ENCODE measurements at places on chromosomes 11 and 22.

GRCh38 chr22:37079668-37080171, 28.2 kb downstream of the KCTD17 start:
- no peak for DNase-seq

- DNase-seq: no peak
Observed at GRCh38 chr22:37182101-37182948, 5.7 kb downstream of the C1QTNF6 start.

- no peak for DNase-seq
Observed at GRCh38 chr11:68664906-68665305, 19.4 kb upstream of the GAL start.

DNA sequence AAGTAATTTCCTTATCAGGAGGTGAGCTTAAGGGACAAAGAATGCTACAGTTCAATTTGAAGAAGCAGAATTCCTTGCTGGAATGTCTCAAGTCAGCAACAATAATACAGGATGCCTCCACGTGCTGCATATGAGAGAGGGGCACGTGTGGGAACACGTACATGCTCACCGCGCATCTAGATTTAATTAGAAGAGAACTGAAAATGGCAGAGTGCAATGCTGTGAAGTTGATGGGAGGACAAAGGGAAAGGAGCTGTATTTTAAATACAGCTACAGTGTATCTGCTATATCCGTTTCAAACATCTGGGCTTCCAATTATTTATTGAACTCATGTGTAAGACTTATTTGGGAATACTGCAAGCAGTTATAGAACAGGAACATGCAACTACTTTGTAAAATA, 328.7 kb downstream of the SOX6 start:
- DNase-seq: no peak

DNA sequence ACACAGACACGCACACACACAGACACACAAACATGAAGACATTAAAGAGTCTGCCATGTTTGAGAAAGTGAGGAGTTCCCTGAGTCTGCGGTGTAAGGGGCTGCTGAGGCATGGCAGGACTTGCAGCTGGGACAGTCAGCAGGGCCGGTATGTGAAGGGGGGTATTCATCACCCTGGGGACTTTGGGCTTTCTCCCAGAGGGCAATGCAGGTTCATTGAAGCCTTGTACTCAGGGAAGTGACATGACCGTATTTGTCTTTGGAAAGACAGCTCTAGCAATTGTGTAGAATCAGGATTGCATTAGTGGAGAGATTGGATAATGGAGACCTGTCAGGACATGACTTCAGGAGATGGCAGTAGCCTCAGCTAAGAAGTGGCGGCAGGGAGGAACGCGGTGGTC, 9.4 kb upstream of the ADAMTS8 start:
- no peak for DNase-seq

DNA sequence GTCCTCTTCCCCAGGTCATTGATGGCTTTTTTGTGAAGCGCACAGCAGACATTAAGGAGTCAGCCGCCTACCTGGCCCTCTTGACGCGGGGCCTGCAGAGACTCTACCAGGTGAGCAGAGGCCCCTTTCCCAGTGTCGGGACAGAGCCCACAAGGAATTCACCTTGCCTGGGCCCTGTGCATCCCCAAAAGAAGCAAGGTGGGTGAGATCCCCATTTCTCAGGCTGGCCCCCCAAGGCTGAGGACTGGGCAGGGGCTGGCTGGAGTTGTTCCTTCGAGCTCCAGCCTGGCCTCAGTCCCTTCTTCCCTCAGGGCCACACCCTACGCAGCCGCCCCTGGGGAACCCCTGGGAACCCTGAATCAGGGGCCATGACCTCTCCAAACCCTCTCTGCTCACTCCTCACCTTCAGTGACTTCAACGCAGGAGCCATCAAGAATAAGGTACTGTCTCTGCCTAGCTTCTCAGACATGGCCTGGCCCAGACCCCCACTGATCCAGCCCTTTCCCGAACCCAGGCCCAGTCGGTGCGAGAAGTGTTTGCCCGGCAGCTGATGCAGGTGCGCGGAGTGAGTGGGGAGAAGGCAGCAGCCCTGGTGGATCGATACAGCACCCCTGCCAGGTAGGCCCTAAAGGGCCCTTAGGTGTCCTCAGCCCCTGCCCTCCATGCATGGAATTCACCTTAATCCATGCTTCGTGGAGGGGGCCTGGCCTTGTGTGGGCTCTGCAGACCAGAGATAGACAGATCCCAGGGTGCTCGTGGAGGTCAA, 4.7 kb downstream of the MUS81 start:
- no peak for DNase-seq

DNA sequence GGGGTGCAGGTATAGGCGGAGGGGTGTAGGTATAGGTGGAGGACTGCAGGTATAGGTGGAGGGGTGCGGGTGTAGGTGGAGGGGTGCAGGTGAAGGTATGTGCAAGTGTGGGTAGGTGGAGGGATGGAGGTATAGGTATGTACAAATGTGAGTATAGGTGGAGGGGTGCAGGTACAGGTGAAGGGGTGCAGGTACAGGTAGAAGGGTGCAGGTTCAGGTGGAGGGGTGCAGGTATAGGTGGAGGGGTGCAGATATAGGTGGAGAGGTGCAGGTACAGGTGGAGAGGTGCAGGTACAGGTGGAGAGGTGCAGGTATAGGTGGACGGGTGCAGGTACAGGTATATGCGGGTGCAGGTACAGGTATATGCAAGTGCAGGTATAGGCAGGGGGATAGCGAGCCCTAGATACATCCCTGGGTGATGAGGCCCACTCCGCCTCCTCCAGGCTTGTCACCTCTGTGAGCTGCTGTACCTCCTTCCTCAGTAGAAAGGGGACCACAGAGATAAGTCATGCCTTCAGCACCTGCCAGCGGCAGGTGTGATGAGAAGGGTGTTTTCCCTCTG, 17.2 kb downstream of the LINC01488 start:
- no peak for DNase-seq

- no peak for DNase-seq
Observed at GRCh38 chr11:57370251-57370650, 10.7 kb downstream of the PRG3 start.

GRCh38 chr11:63970902-63971301, 3.5 kb upstream of the COX8A start:
- DNase-seq: no peak

- DNase-seq: no peak
Observed at GRCh38 chr22:38921806-38922205, 35.6 kb upstream of the APOBEC3A start.

GRCh38 chr11:2579315-2580060, 120.3 kb downstream of the KCNQ1OT1 start:
- no peak for DNase-seq

GRCh38 chr22:32380991-32381390, 23.3 kb downstream of the RFPL3 start:
- DNase-seq: no peak

DNA sequence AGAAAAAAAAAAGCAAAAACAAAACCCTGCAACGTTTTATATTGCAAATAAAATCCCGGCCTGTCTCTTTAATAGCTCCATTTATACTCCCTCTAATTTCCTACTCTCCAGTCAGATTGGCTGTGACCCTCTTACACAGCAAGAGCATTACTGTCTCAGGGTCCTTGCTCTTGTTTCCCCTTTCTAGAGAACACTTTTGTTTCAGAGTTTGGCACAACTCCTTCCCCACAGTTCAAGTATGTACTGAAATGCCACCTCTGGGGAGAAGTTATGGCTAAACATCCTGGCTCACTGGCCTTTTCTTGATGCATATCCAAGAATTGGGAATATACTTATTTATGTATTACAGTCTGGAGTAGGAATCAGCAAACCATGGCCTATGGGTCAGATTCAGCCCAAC, 2.6 kb downstream of the CASP12 start:
- no peak for DNase-seq

- DNase-seq: no peak
Observed at GRCh38 chr11:79439410-79439885, 1.4 kb downstream of the TENM4 start.

DNA sequence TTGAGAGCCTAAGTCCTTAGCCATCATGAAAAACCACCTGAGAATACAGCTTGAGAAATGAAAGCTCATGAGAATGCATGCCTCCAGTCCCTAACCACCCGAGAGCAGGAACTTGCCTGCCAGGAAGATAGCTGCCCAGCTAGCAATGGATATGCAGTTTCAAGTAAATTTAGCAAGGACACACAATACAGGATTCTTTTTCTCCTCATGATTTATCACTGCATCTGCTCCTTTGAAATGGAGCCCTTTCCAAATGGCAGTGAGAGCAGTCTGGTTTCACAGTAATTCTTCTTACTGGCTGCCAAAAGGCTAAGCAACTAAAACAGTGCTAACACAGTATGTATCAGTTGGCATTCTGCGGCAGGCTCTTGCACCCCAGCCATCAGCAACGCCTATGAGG, 109.9 kb downstream of the MICAL3 start:
- DNase-seq: no peak

- DNase-seq: no peak
Observed at GRCh38 chr22:25159028-25159427, 40.6 kb upstream of the CRYBB3 start.

- DNase-seq: peak; percentile 30
Observed at GRCh38 chr22:42294034-42294985, 23.9 kb upstream of the TCF20 start.

DNA sequence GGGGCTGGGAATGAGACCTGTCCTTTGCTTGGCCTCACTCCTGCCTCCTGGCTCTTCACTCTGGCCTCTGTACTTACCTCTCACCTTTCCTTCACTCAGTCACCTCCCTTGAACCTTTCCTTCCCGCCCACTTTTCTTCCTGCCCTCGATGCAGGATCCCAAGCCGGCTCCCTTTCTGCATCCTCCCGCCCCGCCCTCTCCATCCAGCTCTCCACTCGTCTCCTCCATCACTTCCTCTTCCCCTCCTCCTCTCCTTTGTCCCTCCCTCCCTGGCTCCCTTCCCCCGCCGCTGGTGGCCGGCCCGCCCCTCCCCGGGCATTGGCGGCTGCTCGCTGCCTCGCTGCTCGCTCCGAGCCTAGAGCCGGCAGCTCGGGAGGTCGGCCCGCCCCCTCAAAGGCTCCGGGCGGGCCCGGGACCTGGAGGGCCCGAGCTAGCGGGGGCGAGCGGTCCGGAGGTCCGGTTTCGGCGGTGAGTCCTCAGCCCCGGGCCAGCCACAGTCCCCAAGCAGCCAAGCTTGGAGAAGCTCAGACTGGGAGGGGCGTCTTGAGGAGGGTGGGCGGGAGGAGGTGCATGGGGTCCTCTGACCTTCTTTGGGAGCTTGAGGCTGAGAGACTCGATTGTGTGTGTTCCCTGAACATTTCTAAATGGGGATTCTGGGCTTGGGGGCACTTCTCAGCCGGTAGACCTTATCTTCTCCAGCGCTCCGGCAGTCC, 13.8 kb downstream of the PHLDB1 start:
- DNase-seq: peak; percentile 84

- no peak for DNase-seq
Observed at GRCh38 chr11:84906995-84907394, 720.1 kb downstream of the DLG2 start.

DNA sequence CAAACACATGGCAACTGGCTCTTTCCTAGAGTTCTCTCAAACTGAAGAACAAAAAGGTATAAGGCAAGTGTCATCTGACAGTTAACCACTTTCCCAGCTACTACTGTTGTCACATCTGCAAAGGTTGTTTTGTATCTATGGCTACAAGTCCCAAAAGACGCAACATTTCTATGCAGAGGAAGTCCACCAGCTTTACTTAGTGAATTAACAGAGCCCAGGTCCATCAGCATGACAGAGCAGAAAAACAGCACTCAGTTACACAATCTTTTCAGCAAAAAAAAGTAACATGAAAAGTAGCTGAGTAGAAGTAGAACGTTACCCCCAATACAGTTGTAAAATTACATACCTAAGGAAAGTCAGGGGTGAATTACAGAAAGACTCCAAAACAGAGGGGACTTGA, 12.1 kb downstream of the CPSF7 start:
- DNase-seq: no peak

GRCh38 chr11:61949169-61950034, 749 bp upstream of the BEST1 start:
- DNase-seq: peak; percentile 99

DNA sequence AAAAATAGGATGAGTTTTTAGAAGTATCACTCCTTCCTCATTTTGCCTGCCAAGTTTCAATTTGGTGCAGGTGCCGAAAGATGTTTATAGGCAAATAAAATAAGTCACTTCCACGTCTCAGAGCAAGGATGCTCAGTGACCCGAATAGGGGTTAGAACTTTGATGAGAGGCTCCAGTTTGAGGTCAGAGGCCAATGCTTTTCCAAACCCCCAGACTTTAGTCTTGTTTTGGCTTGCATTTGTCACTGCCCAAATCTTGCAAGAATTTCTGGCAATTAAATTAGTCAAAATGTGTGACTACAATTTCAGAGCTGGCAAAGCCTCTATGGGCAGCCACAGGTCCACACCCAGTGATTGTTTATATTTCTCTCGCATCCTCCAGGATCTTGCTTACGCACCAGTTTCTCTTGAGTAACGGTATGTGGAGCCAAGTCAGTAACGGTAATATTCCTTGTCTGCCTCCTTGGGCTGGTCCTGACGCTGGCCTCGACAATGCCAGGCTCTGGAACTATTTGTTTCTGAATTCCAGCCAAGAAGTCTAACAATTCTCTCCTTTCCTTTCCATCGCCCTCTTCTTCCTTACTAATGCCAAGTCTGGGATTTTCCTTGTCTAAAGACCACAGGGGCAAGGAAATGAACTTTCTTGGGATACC, 9.9 kb upstream of the NUP160 start:
- no peak for DNase-seq

DNA sequence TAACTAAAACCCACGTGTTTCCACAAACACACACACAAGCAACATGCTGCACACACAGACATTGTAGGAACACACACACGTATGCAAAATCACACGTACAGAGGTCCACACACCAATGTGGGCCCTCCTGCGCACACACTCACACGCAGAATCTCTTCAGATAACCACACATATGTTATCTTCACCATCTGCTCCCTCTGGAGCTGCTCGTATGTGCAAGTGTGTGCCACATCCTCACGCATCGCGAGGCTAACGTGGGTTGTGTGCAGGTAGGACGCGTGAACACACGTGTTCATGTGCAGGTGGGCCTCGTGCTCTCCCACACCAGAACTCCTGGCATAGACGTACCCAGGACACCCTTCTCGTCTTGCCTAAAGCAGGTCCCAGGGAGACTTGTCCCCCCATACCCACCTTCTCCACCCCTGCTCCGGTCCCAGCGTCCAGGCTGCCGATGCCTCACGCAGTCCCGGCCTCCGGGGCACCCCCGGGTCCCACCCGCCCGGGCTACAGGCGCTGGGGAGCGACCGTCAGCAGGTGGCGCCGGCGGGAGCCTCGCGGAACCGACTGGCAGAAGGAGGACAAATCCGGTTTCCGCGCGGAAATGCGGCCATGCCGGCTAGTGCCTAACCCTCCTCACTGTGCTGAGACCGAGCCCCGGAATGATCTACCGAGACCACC, 10.3 kb upstream of the IGSF9B start:
- DNase-seq: no peak

Data from COLO829 (cell line).